ENCODE measurements at places on chromosomes 2 and 18.

- no peak for DNase-seq
Measured at GRCh38 chr2:169480079-169480465, 778 bp downstream of the BBS5 start.

DNA sequence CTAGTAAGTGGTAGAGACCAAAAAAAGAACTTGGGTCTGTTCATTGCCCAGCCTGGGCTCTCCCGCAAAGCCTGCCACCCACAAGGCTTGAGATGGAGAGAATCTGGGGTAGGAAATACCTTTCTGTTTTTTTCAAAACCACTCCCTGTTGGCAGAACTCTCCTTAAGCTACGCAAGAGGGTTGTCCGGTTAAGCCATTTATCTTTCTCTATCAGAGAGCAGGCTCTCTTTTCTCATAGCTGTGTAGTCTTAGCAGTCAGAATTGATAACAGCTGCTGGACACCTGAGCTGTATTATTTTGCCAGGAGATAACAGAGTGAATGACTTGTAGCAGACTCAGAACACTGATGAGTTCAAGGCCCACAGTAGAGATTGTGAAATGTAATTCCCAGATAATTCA is 1088.1 kb downstream of the TSN start:
- no peak for DNase-seq

DNA sequence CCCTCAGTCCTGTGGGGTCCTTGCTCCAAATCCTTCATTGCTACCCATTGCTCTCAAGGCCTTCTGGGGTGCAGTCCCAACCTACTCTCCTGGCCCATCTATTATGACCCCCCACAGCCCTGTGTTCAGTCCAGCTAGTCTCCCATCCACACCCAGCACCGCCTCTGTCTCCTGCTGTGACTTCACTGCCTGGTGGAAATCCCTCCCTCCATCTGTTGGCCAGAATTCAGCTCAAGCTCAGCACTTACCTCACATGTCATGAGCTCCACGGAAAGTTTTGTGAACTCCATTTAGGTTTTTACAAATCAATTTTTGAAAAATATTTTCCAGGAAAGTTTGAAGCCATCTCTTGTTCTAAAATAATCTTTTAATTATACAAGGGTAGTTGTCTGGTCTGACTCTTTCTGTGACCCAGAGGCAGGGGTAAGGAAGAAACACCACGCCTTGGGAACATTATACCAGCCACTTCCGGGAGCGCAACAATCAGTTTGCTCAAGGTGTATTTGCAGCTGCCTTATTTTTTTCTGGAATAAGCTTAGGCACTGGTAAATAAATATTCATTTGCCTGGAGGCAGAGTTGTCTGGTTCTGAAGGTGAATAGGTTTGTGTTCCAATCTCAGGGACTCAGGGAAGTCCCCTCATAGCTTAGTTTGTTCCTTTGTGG is 110.8 kb downstream of the VIT start:
- DNase-seq: no peak

DNA sequence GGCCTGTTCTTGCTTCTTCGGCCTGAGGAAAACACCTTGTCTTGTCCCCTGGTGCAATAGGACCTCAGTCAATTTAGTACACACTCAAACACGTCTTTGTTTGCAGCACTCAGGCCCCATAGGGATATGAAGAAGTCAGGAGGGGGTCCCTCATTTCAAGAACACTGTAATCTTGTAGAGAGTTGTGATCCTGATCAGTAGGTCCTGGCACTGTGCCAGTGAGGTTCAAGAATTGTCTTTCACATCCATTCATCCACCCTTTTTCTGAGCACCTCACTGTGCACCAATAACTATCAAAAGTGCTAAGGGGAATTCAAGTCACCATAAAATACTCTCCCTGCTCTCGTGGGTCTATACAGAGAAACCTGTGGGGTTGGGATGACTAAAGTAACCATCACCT is 131.4 kb upstream of the LHCGR start:
- no peak for DNase-seq

DNA sequence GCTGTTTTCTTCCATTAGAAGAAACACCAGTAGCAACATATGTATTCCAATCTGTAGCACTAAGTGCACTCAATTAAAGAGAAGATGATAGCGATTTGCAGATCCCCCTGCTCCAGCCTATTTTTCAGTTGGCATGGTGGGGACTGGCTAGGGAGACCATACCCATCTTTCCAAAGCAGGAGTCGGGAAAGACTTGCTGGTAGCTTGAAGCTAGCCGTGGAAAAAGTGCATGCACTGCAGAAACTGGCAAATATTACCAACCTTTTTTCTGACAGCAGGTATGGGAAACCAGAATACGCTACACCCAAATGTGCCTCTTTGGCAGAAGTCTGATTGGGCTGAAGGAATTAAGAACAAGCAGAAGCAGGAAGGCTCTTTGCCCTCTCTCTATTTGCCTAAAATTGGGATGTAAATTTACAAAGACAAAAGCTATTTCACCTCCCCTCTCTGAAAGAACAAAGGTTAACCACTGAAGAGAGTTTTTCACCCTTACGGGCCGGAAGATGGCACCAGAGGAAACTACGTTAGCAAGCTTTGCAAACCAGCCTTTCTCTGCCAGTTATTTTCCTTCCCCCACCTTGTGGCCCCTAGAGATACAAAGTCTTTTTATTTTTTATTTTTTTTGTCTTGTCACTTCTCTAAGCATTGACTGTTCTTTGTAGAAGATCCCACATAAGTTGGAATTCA is 273.1 kb downstream of the DLGAP1 start:
- no peak for DNase-seq

- DNase-seq: no peak
Measured at GRCh38 chr2:179746981-179747380, 114.4 kb downstream of the ZNF385B start.

DNA sequence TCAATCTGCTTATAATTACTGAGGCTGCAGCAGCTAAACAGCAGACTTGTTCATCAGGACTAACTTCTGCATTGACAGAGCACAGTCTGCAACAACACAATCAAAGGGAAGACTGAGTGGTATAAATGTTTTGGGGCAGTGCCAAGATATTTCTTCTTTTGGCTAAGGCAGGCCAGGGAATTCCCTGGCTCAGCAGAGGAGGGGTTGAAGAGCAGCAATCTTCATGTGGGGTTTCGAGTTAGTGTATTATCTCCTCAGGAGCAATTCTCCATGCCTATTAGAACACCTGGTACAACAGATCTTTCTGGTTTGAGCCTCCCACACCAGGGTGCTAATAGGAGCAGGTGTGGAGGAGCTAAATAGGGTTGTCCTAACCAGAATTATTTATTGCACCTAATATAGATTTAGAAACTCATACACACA is 103.0 kb upstream of the STK17B start:
- no peak for DNase-seq

DNA sequence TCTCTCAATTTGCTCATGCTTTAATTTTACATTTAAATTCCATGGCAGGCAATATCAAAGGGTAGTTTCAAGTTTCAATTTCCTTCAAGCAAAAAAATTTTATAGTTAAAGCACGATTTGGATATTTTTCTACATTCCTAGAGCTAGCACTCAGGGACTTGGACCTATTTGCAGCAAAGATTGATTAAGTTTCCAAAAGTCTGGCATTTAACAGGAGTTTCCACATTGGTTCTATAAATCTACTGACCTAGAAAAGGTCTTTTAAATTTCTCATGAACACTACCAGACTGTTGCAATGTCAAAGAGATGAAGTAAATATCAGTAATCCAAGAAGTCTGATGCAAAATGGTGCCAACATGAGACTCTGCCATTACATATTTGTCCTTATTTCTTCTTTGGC is 253.7 kb upstream of the LINC00305 start:
- no peak for DNase-seq

GRCh38 chr18:62118328-62118727 is 68.5 kb downstream of the PIGN start:
- no peak for DNase-seq

GRCh38 chr2:112201696-112202430 is 53.0 kb downstream of the ZC3H8 start:
- no peak for DNase-seq

- no peak for DNase-seq
Measured at GRCh38 chr18:22164337-22165048, 4.9 kb upstream of the GATA6 start.

- DNase-seq: no peak
Measured at GRCh38 chr2:208945719-208946256, 478.1 kb upstream of the MAP2 start.

- no peak for DNase-seq
Measured at GRCh38 chr2:42055573-42056514, 8.0 kb downstream of the PKDCC start.

GRCh38 chr2:113896791-113897190 is 6.9 kb downstream of the ACTR3 start:
- DNase-seq: no peak

- DNase-seq: no peak
Measured at GRCh38 chr2:31136732-31137131, 1.5 kb downstream of the GALNT14 start.

DNA sequence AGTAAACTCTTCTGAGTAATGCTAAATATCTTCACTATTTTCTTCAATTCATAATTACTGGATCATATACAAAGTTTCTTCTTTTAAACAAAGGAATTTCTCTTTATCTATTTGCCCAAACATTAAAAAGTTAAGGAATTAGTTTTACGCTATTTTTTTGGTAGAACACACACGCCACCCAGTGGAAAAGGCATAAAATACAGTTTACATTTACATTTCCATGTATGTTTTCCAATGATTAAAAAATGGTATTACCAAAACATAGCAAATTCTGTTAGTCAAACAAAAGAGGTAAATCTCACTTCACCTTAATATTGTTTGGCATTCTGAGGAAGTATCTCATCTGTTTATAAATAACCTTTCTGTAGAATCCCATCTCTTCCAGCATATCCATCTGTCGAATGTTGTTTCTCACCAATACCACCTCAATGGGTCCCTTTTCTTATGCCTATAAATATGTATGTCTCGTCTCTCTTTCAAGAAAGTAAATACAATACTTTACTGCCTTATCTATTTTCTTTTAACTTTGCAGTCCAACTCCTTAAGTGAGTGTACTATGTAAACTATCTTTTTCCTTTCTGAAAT is 7.2 kb downstream of the BOLL start:
- no peak for DNase-seq

DNA sequence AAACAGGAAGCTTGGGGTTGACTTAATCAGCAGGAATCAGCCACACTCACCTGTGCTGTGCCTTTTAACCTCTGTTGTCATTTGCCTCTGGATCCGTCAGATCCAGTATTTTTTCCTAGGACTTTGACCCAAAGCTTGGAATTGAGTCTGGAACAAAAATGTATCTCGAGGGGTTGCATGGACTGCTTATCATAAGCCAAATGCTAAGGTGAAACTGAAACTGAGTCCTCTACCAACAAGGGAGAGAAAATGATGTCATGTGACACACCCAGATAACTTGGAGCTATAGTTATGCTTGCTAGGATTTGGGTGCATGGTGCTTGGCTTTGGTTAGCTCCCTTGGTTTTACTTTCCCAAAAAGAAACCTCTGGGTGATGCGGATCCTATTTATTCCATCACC is 2158.6 kb upstream of the PIK3C3 start:
- no peak for DNase-seq

DNA sequence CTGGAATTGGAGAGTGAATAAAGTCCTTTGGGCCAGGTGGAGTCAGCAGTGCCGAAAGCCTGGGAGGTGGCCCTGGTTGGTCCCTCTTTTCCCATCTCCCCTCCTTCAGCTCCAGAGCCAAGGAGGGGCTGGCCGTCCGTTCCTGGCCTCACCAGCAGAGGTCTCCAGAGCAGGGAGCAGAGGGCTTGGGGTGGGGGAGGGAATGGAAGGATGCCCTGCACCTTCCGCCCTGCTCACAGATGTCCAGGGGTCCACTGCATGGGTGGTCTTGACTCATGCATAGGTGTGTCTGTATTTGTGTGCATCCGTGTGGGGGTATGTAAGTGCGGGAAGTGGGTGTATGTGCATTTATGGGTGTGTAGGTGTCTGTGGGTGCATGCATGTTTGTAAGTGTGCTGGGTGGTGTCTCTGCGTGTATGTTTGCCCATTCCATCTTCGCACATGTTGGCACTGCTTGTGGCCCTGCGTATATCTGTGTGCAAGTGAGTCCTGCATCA is 201.8 kb downstream of the ZFP36L2 start:
- peak; percentile 34 for DNase-seq

- DNase-seq: no peak
Measured at GRCh38 chr2:109062859-109063700, 65.9 kb upstream of the SH3RF3 start.

- no peak for DNase-seq
Measured at GRCh38 chr2:97720746-97721145, 7.4 kb downstream of the ZAP70 start.

DNA sequence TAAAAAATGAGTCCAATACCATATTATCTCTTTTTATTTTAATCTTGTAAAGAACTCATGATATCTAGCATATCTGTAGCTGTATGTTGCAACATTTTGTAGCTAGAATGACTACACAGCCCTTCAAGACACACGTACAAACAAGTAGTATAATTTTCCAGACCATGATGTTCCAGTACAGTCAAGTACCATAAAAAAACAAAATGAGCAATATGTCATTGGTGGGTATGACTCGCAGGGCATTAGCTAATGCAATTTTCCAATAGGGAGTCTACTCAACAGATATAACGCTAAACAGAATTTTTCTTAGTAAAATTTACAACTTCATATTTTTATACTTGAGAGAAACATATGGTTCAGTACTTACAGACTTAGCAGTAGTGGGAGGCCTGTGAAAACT is 53.6 kb upstream of the UGP2 start:
- DNase-seq: no peak

GRCh38 chr18:34122724-34123334 is 101.9 kb downstream of the NOL4 start:
- DNase-seq: no peak

DNA sequence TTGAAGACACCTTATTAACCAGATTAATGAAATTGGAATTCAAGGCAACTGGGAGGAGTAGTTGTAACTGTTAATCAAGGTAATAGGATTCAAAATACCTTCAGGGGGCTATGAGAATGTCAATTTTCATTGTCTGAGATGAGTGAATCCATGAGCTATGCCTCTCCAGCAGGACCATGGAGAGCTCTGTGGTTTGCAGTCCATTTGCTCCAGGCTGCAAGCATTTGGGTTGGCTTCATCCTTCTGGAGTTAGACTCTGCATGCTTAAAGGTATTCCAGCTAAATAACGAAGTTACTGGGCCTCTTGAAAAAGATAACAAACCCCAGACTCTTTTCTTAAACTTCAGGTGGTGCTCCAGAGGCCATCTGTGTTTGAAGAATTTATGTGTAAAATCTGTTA is 207.1 kb upstream of the SLC8A1 start:
- DNase-seq: no peak

- peak; percentile 54 for DNase-seq
Measured at GRCh38 chr2:13006829-13007717, 290.3 kb downstream of the TRIB2 start.

GRCh38 chr2:71531522-71532047 is 78.2 kb downstream of the DYSF start:
- no peak for DNase-seq

DNA sequence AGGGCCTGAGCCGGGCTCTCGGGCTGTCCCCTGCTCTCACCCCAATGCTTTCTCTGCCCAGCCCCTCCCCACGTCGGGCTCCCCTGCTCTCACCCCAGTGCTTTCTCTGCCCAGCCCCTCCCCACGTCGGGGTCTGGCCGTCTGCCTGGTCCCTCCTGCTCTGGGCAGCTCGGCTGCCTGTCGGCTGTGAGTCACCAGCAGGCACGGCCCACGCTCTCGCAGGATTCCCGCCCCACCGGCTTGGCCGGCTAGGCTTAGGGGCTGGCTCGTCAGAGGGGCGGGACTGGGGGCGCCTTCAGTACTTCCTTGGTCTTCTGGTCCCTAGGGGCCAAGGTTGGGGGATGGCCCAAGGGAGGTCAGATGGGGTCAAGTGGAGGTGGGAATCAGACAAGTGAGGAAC is 3.3 kb downstream of the BOK start:
- DNase-seq: no peak

All from activated naive CD4-positive, alpha-beta T cell treated with anti-CD3 and anti-CD28 coated beads, Interleukin-2, amount 50 U/mL, for 16 hours (primary cell).